OCI-LY7 (cell line): ENCODE measurements at places on chromosomes 4 and X.

DNA sequence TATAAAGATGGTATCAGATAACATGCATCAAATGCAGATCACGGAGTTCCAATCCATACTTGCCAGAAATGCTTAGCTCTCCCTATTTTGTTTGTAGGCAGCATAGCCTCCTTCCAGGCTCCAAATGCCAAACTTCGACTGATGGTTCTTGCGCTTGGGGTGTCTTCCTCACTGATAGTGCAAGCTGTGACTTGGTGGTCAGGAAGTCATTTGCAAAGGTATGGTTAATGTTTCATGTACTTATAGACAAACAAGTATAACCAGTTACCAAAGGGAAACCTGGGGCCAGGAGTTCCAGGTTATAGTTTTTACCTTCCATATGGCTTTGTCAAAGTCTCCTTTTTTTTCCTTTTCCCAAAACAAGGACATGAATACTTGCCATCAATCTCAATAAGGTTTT is 5.3 kb downstream of the CWH43 start:
- DNase-seq, result no peak

DNA sequence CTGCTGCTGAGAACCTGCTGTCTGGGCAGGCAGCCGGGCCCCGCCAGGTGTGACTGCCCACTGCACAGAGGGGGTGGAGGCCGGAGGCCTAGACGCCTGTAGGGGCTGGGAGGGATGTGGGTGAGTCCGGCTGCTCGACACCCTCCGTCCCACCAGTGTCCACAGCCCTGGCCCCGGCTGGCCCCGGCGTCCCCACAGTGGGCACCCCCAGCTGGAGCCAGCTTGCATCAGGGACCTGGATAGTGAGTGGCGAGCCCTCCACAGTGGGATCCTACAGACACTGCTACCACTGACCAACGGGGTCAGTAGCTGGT is 34.7 kb upstream of the SPON2 start:
- DNase-seq, result no peak

GRCh38 chr4:15117270-15117946 is 115.1 kb downstream of the CPEB2 start:
- DNase-seq, result no peak

DNA sequence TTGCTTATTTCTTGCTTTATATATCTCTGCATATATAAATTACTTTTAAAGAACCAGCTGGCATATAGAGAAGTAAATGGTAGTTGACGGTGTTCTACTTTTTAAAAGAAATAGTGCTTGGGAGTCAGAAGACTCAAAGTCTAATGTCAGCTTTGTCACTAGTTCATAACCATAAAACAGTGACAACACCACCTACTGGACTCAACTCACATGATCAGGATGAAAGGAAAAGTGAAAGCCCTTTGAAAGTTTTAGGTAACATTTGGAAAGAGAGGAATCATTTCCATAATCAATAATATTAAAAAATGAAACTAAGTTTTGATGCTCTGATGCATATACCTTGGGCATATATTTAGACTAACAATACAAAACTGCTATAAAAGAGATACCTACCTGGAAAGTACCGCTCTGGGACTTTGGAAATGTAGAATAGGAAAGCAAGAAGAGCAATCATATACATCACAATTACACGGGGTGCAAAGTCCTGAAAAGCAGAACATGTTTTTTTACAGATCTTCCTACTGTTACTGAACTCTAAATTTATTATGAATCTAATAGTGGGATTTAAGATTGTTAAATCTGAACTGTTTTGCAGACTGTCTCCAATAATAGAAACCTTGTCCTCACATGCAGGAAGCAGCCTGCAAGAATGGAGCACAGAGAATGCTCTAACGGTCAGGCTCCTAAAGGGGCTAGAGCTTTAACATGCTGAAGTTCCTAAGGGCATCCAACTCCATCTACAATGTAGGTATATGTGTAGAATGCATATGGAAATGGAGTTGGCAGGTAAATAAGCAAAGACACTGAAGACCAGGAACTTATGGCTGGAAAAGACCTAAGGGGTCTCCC is 15.6 kb downstream of the PAQR3 start:
- DNase-seq, result peak; percentile 15

DNA sequence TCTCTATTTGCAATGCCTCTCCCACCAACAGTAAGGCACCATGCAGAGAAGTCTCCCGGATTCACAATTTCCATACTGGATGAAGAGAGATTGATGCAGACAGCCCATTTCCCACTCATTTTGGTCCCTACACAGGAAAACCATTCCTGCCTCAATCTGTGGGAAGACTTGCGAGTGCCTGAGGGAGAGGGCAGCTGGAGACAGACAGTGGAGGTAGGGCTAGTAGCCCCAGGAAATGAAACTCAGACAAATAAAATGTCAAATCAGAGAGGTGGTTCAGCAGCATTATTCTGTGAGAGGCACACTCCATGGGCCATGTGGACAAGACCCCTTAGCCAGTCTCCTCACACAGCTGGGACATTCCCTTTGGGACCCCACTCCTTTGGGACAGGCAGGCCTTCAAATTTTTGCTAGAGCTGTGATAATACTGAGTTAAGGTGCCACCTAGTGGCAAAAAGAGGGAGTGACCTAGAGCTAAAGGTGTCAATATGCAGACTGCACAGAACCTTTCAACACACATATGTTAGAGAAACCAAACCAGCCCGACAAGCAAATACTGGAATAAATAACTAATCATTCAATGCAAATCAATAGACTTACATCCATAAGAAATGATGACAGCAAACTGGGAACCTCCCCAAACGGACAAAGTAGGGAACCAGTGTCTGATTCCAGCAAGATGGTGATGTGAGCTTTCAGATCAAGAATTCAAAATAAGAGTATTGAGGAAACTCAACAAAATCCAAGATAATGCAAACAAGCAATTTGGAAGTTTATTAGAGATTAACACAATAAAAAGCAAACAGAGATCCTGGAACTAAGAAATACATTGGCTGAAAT is 1865.3 kb upstream of the AGA start:
- peak; percentile 55 for DNase-seq

DNA sequence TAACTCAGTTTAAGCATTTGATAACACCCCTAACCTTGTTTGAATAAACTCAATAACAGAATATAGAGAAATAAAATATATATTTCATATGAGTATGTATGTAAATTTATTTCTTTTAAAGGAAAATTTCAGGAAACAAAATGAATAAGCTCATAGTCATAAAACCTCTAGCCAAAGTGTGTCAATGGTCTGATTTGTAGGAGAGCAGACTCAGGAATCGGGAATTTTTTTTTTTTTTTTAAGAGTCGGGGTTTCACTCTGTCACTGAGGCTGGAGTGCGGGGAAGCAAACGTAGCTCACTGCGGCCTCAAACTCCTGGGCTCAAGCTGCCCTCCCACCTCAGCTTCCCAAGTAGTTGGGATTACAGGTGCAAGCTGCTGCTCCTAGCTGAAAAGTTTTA is 2.4 kb downstream of the PKD2 start:
- DNase-seq, result no peak

GRCh38 chrX:39840133-39840532 is 257.6 kb downstream of the BCOR start:
- DNase-seq, result no peak

DNA sequence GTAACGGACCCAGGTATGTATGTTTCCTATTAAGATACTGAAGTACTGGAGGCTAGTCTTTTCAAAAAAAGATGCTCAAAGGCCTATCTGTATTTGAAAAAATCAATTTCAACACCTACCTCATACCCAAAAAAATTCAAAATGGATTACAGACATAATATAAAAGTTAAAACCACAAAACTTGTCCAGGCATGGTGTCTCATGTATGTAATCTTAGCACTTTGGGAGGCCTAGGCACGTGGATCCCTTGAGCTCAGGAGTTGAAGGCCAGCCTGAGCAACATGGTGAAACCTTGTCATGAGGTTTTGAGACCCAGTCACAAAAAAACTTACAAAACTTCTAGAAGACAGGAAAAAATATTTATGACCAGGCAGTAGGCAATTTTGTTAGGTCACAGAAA is 16.7 kb downstream of the RBMX start:
- no peak for DNase-seq

- no peak for DNase-seq
Observed at GRCh38 chr4:152158225-152158624, 377.7 kb downstream of the FBXW7 start.

- no peak for DNase-seq
Observed at GRCh38 chr4:115873048-115873447, 759.6 kb upstream of the NDST4 start.

GRCh38 chrX:56068274-56068758 is 163.8 kb upstream of the KLF8 start:
- DNase-seq, result no peak

- DNase-seq, result no peak
Observed at GRCh38 chrX:139720136-139720535, 12.2 kb upstream of the MCF2 start.

DNA sequence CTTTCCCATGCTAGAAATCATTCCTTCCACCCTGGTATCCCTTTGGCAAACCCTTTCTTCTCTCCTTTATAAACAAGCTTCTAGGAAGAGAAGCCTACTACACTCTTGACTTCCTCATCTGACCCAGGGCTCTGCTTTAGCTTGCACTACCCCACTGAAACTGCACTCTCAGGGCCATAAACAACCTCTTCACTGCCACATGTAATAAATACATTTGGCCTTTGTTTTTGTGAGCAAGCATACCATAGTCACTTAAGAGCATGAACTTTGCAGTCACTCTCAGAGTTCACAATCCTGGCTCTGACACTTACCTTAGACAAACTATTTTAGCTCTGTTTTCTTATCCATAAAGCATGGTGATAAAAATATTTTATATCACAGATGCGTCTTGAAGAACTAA is 50.7 kb upstream of the USP38 start:
- DNase-seq, result no peak

DNA sequence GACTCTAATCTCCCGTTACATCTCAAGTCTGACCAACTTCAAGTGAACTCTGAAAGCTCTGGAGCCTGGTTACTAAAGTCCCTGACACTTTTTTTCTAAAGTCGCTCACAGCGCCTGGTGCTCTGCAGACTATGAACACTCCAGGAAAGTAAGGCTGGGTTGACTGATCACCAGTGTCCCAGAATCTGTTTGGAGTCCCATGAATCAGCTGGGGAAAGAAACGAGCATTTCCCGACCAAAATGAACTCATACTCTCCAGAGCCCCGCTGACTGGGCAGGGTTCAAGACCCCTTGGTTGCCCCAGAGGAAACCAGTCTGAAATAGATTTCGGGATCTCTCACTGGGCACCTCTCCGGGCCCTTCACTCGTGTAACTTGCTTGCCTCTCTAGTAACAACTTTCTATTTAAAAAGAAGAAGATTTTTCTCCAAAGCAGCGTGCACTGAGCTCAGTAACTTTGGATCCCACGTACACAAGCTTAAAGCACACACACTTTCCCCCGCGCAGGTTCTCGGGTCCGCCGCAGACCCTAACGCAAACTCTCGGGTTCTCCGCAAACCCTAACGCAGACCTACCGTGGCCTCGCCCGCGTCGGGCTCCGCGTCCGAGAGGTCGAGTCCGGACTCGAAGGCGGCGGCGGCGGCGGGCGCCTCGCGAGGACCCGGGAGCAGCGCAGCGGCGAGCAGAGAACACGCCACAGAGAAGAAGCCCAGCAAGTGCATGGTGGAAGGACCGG is 964 bp downstream of the VEGFC start:
- no peak for DNase-seq

- no peak for DNase-seq
Observed at GRCh38 chr4:26746802-26747213, 113.8 kb upstream of the STIM2 start.

DNA sequence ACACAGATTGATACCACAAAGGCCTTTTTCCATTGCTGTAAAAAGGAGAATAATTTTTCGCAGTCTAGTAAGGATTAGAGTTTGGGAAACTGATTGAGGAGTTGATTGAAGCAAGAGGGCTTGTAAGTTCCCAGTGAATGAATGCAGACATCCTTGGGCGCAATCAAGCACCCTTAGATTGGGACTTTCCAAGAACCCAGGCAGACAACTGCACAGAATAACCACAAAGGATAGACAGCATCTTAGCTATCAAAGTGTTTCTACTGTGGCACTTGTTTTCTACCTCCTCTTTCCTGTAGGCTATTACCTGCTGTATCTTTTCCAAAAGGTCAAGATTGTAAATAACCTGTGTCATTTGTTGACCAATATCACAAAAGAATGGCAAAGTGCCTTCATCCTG is 2.6 kb downstream of the COX18 start:
- no peak for DNase-seq
